ENCODE measurements at places on chromosomes 4 and X.

GRCh38 chrX:33149085-33149484 is 62.3 kb downstream of the DMD start:
- DNase-seq = no peak

GRCh38 chr4:16217300-16218051 is 8.8 kb downstream of the TAPT1 start:
- no peak for DNase-seq

DNA sequence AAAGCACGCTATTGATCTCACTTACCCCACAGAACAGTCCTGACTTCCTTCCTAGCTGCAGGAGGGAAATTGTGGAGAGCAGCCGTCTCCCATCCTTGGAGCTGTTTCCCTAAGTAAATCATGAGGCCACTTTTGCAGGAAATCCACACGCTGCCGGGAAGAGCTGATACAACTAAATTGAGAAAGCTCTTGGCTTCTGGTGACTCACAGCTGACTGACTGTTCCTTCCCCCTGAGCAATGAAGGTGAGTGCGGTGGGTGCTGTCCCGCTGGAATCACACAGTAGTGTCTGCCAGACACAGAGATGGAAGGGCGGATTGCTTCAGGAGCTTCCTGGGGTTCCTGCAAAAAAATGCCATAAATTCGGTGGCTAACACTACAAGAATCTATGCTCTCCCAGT is 268.9 kb downstream of the ASMT start:
- DNase-seq = no peak

- no peak for DNase-seq
Observed at GRCh38 chr4:164081801-164082200, 587.3 kb downstream of the TMA16 start.

DNA sequence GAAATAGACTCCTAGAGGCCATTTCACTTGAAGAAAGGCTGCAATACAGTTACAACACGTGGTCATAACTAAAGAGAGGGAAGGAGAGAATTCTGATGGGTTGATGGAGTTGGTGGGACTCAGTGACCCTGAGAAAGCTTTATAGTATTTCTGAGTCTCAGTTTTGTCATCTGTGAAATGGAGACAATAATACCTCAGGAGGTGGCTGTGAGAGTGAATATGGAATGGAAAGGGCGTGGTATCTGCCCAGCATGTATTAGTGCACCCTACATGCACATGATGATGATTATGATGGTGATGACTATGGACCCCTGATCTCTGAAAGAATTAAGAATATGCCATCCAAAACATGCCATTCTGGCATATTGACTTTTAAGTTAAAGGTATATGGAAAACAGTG is 66.0 kb downstream of the RHOH start:
- DNase-seq = no peak

GRCh38 chrX:115364670-115365069 is 75.2 kb downstream of the LUZP4 start:
- DNase-seq = no peak

DNA sequence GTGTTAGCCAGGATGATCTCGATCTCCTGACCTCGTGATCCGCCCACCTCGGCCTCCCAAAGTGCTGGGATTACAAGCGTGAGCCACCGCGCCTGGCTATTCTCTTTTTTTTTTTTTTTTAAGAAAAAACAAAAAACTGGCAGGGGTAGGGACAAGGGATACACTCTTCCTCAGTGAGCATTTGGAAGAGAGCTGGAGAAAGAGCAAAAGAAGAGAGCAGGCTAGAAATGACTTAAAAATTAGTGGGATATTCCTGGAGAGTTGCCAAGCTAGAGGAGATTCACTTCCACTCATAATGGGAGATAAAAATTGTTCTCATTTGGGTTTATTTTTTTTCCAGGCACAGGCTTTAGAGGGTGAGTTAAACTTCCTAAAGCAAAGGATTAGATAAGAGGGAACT is 140.0 kb upstream of the SCML1 start:
- DNase-seq = no peak

DNA sequence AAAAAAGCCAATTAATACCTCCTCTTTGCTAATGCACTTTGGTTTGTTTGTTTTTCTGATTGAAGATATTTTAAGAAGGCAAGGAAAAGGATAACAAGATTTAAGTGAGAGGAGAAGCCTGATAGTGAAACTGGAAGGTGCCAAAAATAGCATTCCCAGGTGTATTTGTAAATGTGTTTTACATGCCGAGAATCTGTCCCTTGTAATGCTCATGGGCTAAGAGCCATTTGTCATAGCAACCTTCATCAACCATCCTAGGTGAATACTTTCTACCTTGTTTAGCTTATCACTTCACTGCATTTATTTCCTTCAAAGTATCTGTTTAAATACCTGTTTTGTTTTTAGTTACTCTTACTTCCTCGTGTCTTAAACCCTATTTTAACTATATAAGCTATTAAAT is 127.8 kb downstream of the KCTD8 start:
- no peak for DNase-seq

DNA sequence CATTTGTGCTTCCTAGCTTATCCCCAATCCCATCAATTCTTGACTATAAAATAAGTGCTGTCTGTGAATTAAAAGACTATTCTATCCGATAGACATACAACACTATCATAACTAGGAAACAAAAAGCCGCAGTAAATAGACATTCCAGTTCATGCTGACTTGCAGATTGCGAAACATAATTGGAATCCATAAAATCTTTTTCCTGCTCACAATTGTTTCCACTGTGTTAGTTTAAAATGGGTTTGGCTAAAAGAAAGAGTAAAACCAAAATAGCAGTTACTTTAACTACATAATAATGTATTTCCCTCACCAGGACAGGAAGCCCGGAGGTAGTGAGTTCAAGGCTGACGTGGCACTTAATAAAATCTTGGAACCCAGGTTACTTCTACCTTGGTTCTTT is 17.2 kb downstream of the SMIM31 start:
- no peak for DNase-seq

DNA sequence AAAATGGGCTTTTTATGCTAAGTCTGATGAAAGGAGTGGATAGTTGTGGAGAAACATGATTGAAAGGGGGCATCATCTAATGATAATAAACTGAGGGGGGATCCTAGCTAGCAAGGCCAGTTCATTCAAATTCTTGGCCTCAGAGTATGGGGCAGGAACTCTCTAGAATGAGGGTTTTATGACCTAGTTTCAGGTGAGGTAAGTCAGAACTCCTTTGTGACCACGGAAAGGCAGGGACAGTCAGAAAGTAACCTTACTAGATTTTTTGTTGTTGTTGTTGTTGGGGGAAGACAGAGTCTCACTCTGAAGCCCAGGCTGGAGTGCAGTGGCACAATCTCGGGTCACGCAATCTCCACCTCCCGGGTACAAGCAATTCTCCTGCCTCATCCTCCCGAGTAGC is 1.5 kb upstream of the PAQR3 start:
- DNase-seq = no peak

- no peak for DNase-seq
Observed at GRCh38 chrX:37646254-37646653, 39.3 kb upstream of the XK start.

DNA sequence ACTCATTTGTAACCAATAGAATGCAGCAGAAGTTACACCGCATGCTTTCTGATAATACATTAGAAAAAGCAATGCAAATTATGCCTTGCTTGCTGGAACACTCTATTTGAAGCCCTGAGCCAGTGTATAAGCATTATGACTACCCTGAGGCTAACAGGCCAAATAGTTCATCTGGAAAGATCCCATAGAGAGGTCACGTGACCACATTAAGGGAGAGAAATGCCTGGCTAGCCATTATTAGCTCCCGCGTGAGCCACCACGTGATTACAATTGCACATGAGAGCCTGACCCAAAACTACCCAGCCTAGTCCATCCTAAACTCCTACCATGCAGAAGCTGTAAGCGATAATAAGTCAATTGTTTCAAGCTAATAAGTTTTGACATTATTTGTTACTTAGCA is 472.9 kb upstream of the GALNTL6 start:
- DNase-seq = no peak

GRCh38 chr4:18756671-18757070 is 735.1 kb upstream of the LCORL start:
- DNase-seq = no peak

GRCh38 chrX:45230410-45230809 is 29.7 kb upstream of the DIPK2B start:
- DNase-seq = no peak

- DNase-seq = no peak
Observed at GRCh38 chr4:173696551-173696950, 166.5 kb upstream of the HAND2 start.

GRCh38 chr4:102500352-102500695 is 835 bp upstream of the NFKB1 start:
- DNase-seq = no peak

GRCh38 chrX:15114743-15115566 is 154.9 kb downstream of the ASB9 start:
- DNase-seq = no peak

GRCh38 chr4:106676173-106676921 is 307.8 kb upstream of the GIMD1 start:
- no peak for DNase-seq

GRCh38 chr4:78612398-78613178 is 61.0 kb downstream of the ANXA3 start:
- no peak for DNase-seq

DNA sequence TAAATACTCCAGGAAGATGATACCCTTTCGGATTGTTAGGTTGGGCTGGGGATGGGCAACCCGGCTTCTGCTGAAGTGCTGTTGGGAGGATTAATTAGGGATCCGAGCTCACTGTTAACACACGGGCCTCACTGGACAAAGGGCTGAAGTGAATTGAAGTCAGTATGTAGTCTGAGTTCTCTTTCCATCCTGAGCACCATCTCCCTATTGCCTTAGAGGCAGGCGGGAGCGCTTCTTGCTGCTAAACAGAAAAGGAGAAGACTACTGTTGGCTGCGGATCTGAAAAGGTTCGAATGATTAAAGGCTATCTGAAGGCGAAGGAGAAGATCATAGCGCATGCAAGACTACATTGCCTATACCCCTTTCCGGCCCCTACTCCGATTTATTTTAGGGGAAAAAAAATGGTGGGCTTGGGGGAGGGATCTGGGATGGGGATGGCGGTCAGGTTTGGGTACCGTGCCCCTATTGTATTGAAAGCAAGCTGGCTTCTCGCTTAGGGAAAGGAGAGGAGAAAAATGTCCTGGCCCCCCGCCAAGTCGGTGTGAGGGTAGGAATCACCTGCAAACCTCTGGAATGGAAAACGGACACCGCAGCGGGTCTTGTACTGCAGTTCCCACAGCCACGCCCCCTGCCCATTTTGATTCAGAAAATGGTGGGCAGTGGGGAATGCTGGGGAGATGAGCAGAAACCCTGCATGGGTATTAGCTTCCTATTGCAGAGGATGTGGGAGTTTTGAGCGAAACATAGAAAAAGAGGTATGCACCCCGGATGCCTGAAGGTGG is 22.3 kb downstream of the MORF4L2 start:
- no peak for DNase-seq

GRCh38 chrX:107725761-107726555 is 49.6 kb downstream of the TSC22D3 start:
- no peak for DNase-seq

DNA sequence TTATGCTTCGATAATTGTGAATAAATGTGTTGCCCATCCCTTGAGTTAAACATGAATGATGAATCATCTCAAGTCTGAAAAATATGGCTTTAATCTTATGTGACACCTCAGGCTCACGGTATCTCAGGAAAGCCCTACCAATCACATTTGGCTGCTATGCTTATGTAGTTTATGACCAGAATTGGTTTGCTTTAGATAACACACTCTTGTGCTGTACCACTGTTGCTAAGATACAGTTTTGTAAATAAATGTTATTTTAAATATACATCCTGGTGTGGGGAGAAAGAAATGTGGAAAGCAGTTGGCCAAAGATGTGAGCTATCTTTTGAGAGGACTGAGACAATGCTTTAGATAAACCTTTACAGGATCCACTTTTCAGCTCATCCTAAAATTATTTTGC is 63.2 kb downstream of the NPY1R start:
- DNase-seq = no peak

DNA sequence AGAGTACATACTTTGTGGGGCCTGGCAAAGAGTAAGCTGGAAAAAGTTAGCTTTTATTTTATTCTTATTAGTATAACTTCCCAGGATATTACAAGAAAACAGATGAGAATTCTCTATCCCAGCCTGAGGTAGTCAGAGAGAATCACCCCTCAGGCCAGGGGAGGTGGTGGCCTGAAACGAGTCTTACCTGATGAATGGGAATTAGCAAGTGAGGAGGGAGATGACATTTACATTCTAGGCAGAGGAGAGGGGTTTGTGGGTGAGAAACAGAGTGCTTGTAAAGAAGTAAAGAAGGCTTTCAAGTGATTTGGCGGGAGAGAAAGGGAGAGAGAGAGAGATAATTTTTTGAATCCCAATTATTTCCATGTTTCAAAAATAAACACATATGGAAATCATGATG is 39.3 kb upstream of the PDK3 start:
- no peak for DNase-seq

GRCh38 chrX:9355739-9356138 is 109.1 kb upstream of the TBL1X start:
- DNase-seq = no peak

GRCh38 chr4:52670121-52670520 is 11.0 kb upstream of the USP46 start:
- DNase-seq = no peak

GRCh38 chrX:65702956-65703355 is 35.5 kb downstream of the MSN start:
- DNase-seq = no peak

DNA sequence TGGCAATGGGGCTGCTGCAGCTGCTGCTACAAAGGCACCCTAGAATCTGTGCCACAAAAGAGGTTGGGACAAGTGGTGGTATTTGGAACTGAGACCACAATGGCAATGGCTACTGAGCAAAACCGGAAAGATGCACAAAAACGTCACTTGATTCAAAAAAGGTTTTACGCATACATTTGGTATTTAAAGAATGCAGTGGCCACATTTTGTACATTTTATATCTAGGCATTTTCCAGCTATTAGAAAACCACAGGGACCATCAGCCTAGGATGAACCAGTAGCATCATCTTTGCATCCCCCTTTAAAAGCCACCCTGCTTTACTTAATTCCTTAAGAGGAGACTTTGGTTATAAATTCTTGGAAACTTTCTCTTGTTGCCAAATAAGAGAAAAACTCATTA is 104.8 kb upstream of the CXCL13 start:
- DNase-seq = no peak
